ENCODE measurements at places on chromosomes 1 and 21. TPM values are rescaled to one million over a fixed set of nuclear protein-coding genes. Genes with fewer than 3 reads are reported as not detected.

DNA sequence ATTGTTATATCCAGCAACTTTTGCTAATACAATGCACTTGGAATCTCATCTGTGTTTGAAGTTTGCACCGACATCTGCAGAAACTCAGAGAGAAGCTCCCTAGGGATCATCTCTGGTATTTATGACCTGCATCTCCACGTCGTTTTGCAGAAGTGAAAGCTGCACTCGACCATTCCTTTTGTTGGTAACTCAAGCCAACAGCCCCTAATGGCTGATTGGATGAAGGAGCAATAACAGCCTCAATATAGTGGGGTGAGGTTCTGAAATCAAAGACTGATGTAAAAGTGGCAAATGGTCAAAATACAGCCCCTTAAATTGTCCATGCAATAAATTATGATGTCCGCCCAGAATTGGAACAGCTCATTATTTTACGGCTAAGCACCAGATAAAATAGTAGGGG is 344.2 kb upstream of the KAZN start:
- no peak for DNase-seq

DNA sequence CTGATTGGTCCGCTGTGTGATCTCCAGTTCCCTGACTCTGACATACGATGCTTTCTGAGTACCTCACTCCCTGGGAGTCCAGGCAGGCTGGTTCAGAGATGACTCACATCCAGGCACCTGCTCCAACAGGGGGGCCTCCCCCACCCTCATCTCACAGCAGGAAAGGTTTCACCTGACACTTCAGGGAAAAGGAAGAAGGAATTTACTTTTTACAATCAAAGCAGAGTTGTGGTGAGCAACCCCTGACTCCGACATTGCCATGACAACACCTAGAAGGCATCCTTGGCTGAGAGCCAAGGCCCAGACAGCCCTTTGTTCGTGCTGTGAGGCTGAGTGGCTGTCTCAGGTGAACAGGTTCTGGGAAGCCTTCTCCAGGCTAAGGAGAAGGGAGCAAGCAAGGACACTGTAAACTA is 164.6 kb upstream of the GJB5 start:
- no peak for DNase-seq

DNA sequence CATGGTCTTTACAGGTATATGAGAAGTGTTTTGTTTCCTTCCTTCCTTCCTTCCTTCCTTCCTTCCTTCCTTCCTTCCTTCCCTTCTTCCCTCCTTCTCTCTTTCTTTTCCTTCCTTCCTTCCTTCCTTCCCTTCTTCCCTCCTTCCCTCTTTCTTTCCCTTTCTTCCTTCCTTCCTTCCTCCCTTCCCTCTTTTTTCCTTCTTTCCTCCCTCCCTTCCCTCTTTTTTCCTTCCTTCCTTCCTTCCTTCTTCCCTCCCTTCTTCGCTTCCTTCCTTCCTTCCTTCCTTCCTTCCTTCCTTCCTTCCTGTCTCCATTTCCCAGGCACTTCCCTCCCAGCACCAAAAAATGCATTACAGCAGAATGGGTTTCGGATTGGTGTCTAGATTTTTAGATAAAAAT is 235.0 kb upstream of the KIAA0040 start:
- no peak for DNase-seq

DNA sequence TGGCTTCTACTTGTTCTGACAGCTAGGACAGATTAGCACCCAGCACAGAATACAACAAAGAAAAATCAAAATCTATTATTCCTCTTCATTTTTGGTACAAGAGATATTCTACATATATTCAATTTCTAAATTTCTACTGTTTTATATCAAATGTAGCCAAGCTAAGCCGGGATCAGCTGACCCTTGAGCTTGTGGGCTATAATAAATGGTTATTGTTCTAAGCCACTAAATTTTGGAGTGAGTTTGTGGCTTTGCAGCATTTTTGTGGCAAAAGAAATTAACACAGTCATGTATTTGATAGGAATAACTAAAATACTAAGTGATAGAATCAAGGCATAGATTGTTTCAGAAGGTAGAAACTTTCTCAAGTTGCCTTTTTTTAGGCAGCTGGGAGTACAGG is 50.7 kb downstream of the APP start:
- no peak for DNase-seq

- DNase-seq: no peak
These were observed 70.8 kb downstream of the SMYD2 start for GRCh38 chr1:214351551-214352277.

- DNase-seq: no peak
These were observed 16.6 kb downstream of the BCAN start for GRCh38 chr1:156658496-156658895.

DNA sequence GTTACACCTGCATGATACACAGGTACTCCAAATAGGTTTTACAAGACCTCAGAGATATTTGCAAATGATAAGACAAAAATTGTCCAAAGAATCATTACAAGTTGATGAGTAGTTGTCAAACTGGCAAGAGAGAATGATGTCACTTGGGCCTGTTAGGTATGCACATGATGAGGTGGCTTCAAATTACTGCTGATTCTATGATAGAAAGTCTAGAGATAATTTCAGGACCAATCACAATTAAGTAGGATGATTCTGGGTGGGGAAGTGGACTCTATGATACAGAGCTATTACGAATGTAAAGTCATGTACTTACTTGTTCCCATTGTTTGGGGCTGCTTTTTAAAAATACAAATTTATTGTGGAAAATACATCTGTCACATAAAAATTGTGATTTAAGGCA is 5.2 kb upstream of the SPRR1B start:
- DNase-seq: no peak

DNA sequence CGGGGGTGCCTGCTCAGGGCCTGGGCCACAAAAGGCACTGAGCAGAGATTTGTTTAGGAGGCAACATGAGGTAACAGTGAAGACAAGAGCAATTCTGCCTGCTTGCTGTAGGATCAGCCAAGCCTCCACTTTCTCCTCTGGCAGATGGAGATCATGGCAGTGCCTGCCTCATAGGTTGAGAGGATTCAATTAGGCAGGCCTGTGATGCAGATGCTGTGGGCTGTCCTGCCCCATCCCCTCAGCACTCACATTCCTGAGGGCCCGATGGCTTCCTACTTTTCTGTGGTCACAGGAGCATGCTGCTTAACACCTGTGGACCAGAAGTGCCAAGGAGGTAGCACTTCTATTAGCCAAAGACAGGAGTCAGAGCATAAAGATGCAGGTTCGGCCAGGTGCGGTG is 1.2 kb upstream of the UBL4B start:
- no peak for DNase-seq

GRCh38 chr1:226682871-226683814 is 55.9 kb downstream of the ITPKB start:
- no peak for DNase-seq

GRCh38 chr1:201506092-201506491 is 831 bp downstream of the CSRP1 start:
- DNase-seq: no peak

- DNase-seq: no peak
These were observed 47.4 kb downstream of the GFI1 start for GRCh38 chr1:92439291-92439690.

DNA sequence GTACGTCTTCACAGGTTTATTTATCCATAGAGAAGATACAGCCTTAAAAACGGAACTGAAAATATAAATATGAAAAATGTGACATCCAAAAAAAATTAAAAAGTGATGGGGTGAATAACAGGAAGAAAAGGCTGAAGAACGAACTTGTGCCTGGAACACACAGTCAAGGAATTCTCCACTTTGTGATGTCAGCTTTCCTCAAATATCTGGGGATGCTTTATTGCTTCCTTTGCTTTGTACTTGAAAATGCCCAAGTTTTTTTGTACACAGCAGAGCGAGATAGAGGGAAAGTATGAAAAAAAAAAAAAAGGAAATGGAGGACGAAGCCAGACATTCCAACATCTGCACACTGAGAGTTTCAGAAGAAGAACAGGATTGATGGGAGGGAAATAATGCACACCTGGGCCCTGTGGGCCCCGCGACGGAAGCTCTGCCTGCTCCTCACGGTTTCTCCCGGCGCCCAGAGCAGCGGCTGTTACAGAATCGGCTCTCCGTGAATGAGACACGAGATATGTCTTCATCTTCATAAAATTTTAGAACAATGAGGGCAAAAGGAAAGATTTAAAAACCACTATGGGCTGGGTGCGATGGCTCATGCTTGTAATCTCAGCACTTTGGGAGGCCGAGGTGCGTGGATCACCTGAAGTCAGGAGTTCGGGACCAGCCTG is 10.0 kb upstream of the LRRC3 start:
- DNase-seq: no peak

GRCh38 chr1:154970631-154971340 is at the start of gene SHC1:
Gene SHC1, minus strand, starts transcription at chr1:154970747. Its CDS starts 221 bp downstream, at chr1:154970526.
- peak; percentile 99 for DNase-seq

GRCh38 chr1:233320023-233320422 is 7.5 kb upstream of the MAP3K21 start:
- DNase-seq: no peak

The SPSB1 gene
- 6.4 TPM for total RNA-seq

The TNFRSF9 gene
- not detected for total RNA-seq

The SLC25A34 gene
- not detected for total RNA-seq

The DTL gene
- 35.1 TPM for total RNA-seq

The ADAMTS4 gene
- 3.6 TPM for total RNA-seq

The MAP1LC3C gene
- total RNA-seq: 3.3 TPM

The PLA2G2C gene
- not detected for total RNA-seq

The MIXL1 gene
- not detected for total RNA-seq

The SIK1 gene
- not detected for total RNA-seq

The MYOM3 gene
- 0.13 TPM for total RNA-seq

The KCNJ9 gene
- not detected for total RNA-seq

The PLD5 gene
- total RNA-seq: 0.03 TPM

All from MG63 (cell line).